ENCODE measurements at places on chromosomes 6 and 20.

DNA sequence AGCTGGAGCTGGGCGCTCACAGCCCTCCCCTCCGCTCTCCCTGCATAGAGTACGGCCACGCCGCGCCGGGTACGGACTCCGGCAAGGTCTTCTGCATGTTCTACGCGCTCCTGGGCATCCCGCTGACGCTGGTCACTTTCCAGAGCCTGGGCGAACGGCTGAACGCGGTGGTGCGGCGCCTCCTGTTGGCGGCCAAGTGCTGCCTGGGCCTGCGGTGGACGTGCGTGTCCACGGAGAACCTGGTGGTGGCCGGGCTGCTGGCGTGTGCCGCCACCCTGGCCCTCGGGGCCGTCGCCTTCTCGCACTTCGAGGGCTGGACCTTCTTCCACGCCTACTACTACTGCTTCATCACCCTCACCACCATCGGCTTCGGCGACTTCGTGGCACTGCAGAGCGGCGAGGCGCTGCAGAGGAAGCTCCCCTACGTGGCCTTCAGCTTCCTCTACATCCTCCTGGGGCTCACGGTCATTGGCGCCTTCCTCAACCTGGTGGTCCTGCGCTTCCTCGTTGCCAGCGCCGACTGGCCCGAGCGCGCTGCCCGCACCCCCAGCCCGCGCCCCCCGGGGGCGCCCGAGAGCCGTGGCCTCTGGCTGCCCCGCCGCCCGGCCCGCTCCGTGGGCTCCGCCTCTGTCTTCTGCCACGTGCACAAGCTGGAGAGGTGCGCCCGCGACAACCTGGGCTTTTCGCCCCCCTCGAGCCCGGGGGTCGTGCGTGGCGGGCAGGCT lies 4.6 kb downstream of the KCNK15 start:
- DNase-seq = no peak

DNA sequence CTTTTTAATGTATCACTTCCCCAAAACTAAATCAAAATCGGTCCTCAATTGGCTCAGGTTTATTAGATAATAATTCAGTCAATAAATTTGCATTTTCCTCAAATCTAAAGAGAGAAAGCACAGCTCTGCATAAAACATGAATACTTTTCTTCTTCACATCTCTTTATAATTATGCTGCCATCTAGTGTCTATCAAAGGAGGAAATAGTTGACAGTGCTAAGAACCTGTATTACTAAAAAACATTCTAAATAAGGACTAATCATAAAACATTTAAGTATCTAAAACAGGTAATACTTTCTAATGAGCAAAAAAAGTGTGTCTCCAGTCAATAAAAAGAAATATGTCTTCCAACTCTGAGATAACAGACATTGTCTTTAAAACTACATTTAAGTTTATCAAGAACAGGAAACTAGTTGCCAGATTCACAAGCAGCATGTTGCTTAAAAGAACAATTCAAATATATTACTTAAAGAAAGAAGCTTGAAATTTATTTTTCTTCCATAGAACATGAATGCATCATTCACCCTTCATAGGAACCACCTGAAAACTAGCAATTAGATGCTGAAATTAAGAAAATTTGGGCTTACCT lies 56.5 kb upstream of the DST start:
- no peak for DNase-seq

DNA sequence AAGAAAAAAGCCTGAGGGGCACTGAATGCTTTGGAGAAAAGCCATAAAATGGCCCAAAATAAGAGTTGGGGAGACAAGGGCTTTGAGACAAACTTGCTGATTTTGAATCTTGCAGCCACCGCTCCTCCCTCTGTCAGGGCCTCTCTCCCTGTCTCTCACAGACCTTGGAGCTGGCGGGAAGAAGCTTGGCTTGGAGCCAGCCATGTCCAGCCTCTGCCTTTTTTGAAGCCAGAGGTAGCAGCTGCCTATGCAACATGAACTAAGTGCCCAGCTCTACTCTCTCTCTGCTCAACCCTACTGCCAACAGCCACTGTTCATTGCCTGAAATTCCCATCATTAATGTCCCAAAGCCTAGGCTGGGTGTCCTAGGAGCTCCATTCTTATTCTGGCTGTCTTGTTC lies 63.7 kb upstream of the CTNNBL1 start:
- no peak for DNase-seq

DNA sequence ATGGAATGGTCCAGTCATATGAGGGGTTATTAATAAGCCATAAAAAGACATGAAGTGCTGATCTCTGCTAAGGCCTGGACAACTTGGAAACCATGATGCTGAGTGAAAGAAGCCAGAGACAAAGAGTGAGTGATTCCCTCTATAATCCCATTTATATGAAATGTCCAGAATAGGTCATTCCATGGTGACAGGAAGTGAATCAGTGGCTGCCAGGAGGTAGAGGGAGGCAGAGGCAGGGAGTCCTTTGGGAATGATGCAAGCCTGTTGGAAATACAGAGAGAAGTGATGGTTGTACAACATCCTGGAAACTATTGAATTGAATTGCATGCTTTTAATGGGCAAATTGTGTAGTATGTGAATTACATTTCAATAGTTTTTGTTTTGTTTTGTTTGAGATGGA lies 26.4 kb downstream of the ANKRD60 start:
- DNase-seq = no peak

GRCh38 chr20:10225439-10226060 lies 6.9 kb downstream of the SNAP25 start:
- DNase-seq = no peak

DNA sequence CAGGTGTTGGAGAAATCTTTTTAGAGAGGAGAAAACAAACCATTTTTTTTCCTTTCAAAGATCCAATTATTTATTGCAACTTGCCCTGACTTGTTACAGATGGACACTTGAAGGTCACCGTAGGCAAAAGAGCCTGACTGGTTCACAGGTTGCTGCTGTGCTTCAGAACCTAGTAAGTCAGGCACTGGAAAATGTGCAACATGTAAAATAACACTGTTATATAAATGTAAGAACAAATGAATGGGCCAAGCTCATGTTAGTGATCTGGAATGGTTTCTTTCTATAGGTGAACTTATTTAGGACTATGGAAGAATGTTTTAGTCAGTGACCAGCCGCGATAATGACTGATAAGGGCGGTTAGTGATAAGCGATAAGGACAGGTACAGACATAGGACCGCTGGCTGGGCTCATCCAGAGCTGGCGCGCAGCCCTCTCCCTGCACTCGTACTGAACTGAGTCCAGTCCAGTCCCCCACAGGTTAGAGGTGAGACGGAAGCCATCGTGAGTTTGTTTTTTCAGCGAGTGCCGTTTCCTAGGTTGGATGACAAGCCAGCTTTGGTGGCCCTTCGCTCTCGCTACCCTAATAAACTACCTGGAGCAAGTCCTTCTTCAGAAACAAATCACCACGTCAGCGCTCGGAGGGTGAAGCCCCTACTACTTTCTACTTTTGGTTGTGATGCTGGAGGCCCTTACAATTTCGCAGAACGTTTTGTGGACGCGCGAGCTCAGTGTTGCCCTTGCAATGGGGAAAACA lies 94.4 kb upstream of the PRDM1 start:
- DNase-seq = no peak

GRCh38 chr6:83190626-83191025 lies 2.4 kb downstream of the PGM3 start:
- DNase-seq = no peak

DNA sequence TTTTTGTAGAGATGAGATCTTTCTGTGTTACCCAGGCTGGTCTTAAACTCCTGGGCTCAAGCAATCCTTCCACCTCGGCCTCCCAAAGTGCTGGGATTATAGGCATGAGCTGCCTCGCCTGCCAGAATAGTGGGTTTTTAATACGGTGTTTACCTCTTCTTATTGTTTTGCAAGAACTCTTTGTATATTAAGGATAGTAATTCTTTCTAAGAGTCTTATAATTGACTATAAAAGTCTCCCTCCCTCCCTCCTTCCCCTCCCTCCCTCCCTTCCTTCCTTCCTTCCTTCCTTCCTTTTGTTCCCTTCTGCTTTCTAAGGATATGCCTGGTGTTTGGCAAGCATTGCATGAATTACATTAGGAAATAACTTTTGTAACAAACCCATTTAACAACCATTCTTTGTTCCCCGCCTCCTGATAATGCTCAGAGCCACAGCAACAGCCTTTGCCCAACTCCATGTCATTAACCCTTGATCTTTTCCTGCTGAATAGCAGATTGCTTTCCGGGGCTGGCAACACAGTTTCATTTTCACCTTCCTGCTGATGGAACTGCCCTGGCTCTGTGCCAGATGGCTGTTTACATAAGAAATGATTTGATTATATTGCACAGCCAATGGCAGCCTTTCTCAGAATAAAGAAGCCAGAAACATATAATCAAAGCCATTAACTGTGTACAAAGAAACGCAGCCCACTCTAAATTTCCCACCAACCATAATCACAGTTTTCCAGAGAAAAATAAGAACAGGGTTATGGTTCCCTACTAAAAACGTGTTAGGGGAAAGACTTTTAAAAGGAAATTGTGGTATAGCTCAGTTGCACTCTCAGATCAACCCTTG lies 143.7 kb upstream of the PTPN1 start:
- no peak for DNase-seq

GRCh38 chr20:41110930-41111577 lies 26.3 kb upstream of the PLCG1 start:
- no peak for DNase-seq

DNA sequence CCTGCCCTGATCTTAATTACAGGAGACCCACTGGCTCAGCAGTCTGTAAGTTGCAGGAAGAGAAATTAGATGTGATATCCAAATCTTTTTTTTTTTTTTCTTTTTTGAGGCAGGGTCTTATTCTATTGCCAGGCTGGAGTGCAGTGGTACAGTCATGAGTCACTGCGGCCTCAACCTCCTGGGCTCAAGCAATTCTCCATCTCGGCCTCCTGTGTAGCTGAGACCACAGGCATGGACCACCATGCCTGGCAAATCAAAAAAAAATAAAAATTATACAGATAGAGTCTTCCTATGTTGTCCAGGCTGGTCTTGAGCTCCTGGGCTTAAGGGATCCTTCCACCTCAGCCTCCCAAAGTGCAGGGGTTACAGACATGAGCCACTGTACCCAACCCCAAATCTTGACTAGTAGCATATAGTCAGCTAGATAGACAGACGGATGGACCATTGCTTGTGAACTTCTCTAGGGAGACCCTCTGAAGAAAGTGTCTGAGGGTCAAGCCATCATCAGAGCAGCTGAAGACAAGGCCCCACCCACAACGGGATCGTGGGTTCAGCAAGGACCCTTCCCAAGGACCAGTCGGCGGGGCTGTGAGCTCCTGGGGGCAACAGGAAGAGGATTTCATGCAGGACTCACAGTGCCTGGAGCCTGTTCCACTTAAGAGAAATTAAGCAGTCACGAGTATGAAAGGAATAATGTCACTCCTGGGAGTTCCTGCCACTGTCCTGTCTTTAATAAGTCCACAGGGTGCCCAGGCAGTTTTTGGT lies 222.7 kb downstream of the ANKRD60 start:
- DNase-seq = no peak

- DNase-seq = no peak
These were observed 187.4 kb downstream of the KIF16B start for GRCh38 chr20:16385891-16386290.

DNA sequence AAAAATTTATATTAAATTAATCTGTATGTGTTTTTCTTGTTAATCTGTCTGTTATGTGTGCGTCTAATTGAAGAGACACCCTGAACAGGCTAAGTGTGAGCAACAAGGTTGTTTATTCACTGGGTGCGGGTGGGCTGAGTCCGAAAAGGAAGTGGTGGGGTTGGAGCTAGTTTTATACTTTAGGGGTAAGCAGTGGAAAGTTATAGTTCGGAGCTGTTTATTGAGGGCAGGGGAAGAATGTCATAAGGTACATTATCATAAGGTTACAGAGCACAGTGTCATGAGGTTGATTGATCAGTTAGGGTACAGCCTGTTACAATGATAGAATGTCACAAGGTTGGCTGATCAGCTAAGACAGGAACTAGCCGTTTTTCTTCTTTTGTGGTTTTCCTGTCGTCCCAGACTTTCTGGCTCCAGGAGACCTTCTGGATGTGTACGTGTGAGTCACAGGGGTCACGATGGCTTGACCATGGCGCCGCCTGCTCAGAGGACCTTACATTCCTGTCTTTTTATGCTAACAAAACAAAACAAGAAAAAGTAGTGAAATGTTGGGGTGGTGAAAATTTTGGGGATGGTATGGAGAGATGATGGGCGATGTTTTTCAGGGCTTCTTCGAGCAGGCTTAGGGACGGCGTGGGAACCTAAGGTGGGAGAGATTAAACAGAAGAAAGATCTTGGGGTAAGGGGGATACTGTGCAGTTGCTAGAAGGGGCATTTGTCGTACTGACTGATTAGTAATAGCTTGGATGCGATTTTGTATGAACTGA lies 754.0 kb upstream of the ADGRB3 start:
- no peak for DNase-seq

GRCh38 chr6:106163446-106163965 lies 77.4 kb downstream of the PRDM1 start:
- no peak for DNase-seq

DNA sequence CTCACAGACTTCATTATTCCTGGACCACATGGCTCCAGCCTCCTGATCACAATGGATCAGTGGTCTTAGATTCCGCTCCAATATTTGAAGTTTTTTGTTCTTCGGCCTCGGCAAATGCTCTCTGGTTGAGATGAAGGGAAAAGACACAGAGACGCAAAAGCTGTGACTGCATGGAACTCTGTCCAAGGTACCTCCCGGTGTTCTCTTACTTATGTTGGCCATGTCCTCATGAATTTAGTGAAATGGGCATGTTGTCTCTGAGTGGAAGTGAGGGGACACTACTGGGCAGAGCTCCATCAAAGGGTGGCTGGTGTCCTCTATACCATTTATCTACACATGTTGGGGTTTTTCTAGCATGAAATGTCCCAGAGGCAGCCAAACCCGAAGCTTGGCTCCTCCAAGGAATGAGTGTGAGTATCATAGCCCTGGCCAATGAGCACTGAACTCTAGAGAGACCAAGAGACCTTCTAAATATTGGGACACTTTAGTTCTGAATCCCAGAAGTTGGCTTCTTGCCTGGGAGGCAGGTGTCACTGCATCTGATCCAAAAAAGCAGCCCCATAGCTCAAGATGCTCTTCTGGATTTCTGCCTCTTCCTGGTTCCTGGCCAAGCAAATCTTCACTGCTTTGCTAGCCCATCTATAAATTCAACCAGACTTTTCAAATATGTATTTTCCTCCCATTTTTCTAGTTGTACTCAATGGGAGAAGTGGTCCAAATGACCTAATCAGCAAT lies 34.1 kb downstream of the HLA-G start:
- no peak for DNase-seq

DNA sequence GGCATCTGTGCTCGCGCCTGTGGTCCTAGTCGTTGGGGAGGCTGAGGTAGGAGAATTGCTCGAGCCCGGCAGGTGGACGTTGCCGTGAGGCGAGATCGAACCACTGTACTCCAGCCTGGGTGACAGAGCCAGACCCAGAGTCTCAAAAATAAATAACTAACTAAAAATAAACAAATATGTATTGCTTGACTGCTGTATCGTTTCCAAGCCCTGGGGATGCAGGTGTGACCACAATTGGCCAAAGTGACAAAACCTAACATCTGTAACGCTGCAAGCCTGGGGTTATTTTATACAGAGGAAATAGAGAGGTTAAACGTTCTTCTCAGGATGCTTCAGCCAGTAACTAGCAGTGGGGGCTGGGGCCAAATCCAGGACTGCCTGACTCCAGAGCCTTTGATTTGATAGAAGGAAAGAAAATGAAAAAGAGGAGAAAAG lies 1.9 kb upstream of the SRSF3 start:
- no peak for DNase-seq

- no peak for DNase-seq
These were observed 7.8 kb downstream of the STX11 start for GRCh38 chr6:144158133-144158532.

GRCh38 chr6:153001767-153002612 lies 519 bp downstream of the MTRF1L start:
- DNase-seq = no peak

GRCh38 chr6:14502551-14502950 lies 385.0 kb downstream of the CD83 start:
- no peak for DNase-seq

- no peak for DNase-seq
These were observed 82.3 kb upstream of the CD83 start for GRCh38 chr6:14035071-14035847.
